ENCODE measurements at places on chromosomes 1 and 21. TPM values are rescaled to one million over a fixed set of nuclear protein-coding genes. Genes with fewer than 3 reads are reported as not detected.

Gene C1orf198
- total RNA-seq: 274 TPM

Gene C1orf122
- total RNA-seq: 55.0 TPM

Gene BCL2L15
- 0.81 TPM for total RNA-seq

Gene G0S2
- total RNA-seq: not detected

Gene COPA
- total RNA-seq: 241 TPM

Gene CFAP141
- total RNA-seq: not detected

Gene FAM167B
- total RNA-seq: 2.8 TPM

Gene PLA2G4A
- 2.4 TPM for total RNA-seq

Gene BCAN
- total RNA-seq: 0.29 TPM

Gene CYP4A11
- total RNA-seq: not detected

Gene DMRTA2
- total RNA-seq: not detected

Gene SYPL2
- total RNA-seq: 1.1 TPM

Gene RYR2
- total RNA-seq: 0.03 TPM

Gene S100A7A
- not detected for total RNA-seq

Gene TP73
- total RNA-seq: 0.16 TPM

Gene ANKRD35
- not detected for total RNA-seq

Gene FMOD
- not detected for total RNA-seq

Gene LCE2C
- total RNA-seq: not detected

Gene TCHHL1
- not detected for total RNA-seq

Gene HCRTR1
- total RNA-seq: 0.50 TPM

Gene LCE3D
- total RNA-seq: not detected

Gene AHCYL1
- 77.0 TPM for total RNA-seq

Gene IRF6
- 0.13 TPM for total RNA-seq

Gene TMPRSS15
- 1.3 TPM for total RNA-seq

Gene PGLYRP4
- total RNA-seq: not detected

Gene ATF6
- 32.2 TPM for total RNA-seq

Gene PTPN22
- total RNA-seq: not detected

Gene IPP
- 21.9 TPM for total RNA-seq

Gene C1orf210
- not detected for total RNA-seq

Gene CYP4B1
- total RNA-seq: not detected

Gene XCL2
- not detected for total RNA-seq

Gene AKR1A1
- total RNA-seq: 175 TPM

Gene KDF1
- total RNA-seq: not detected

Gene DISC1
- 16.0 TPM for total RNA-seq

Gene HNRNPCL1
- not detected for total RNA-seq

All from osteocyte (in vitro differentiated cells).